ENCODE measurements at places on chromosomes 11 and 22.
A peak's percentile ranks its signal among the peaks of the same experiment; 100 is the strongest.

- DNase-seq, result no peak
These were observed 1.6 kb upstream of the FBXO3 start for GRCh38 chr11:33775832-33776470.

DNA sequence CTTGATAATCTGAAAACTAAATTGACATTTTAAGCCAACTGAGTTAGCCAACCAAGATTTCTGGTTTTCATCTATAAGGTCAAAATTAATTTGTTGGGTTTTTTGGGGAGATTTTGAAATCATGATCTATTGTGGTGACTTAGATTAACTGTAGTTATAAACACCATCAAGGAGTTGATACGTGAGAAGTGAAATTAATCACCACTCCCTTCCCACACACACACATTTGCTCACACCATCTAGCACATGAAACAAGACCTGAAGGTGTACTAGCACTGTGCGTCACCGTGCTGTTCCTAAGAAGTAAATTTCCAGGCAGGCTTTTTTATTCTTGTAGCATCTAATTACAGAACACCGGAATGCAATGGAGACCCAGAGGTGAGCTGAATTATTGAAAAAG, 2.1 kb downstream of the OR5B21 start:
- DNase-seq, result no peak

GRCh38 chr22:31085928-31086327, 4.8 kb downstream of the SMTN start:
- DNase-seq, result no peak

DNA sequence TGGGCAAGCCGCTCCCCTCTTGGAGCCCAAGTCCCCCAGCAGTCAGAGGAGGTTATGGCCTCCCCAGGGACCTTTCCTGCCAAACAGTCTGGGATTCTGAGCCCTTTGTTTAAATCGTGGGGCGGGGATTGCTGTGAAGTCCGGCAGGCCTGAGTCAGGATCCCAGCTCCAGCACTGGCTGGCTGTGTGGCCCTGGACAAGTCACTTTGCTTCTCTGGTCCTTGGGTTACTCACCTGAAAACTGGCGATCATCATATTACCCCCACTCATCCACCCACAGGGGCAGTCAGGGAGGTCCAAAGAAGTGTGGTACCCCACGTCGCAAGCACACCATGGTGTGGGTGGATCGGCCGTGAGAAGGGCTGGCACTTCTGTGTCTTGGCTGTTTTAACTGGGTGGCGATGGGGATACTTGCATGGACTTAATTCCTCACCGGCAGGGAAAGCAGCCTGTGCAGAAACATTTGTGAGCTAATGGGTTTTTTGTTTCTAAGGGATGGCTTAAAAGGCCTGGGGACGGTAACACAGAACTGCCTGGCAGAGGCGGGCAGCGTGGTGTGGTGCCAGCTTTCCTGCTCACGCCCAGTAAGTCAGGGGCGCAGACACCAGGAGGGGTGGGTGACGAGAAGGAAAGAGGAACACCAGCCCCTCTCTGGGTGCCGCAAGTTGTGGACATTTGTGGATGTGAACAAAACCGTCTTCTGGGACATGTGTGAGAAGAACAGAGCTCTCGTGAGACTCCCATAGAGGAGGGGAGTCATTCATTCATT, 31.6 kb upstream of the PRR5 start:
- no peak for DNase-seq

DNA sequence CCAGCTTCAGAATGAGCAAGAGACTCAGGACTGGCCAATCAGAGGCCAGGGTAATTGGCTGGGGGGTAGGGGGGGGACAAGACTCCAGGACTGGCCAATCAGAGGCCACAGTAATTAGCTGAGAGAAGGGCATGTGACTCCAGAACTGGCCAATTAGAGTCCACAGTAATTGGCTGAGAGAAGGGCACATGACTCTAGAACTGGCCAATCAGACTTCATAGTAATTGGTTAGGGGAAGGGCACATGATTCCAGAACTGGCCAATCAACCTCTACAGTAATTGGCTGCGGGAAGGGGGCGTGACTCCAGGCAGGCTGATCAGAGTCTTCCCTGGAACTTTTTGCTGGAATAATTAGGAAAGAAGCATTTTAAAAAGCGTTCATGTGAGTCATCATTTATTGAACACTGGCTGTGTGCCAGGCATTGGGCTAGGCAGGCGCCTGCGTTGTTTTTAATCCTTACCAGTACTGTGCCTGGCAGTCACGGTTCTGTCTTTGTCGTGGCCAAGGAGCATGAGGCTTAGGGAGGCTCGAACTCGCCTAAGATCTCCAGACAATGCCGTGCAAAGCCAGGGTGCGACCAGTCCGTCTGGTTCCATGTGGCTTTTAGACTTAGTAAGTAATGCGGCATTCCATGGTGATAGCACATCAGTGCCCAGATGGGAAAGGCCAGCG, 508.1 kb downstream of the TBC1D22A start:
- DNase-seq, result no peak

DNA sequence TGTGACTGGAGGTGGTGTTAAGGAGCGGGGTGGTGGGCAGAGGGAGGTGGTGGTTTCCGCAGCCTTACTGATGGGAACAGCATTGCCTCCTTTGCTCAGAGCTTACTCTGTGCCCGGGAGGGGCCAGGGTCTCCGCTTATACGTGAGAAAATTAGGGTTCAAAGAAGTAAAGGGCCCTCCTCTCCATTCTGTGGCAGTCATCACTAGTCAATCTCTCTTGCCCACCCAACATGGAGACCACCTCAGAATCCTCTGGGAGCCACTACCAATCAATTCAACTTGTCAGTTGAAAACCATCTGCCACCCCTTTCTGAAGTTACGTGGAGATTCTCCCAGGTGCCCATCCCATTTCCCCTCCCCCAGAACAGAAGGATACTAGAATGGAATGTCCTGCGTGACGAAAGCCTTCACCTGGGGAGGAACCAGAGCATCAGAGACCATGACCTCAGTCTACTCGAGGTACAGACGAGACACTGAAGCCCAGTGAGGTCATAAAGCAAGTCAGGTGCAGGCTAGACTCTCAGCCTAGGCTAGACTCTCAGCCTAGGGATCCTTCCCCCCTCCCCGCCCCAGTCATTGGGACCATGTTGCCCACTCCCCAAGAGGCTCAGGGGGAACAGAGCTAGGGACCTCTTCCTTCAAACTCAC, 2.0 kb downstream of the SELENOM start:
- no peak for DNase-seq

DNA sequence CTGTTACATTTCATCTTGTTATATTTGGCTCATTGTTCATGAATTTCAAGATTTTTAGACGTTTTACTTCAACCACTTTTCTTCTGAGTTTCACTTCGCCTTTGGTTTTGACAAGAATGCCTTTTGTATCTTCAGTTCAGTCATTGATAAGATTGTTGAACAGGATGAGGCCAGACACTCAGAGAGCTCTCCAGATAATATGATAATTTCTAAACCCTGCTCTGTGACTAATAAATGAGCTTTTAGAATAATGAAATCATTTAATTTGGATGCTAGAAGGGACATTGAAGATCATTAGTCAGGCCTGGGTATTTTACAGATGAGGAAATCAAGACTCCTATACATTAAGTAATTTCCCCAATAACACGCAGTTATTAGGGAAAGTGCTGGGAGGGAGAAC, 37.2 kb upstream of the GRAMD1B start:
- no peak for DNase-seq

GRCh38 chr11:64118876-64119665, 46.8 kb downstream of the MACROD1 start:
- no peak for DNase-seq

- no peak for DNase-seq
These were observed 17.3 kb downstream of the RPUSD4 start for GRCh38 chr11:126194121-126194543.

DNA sequence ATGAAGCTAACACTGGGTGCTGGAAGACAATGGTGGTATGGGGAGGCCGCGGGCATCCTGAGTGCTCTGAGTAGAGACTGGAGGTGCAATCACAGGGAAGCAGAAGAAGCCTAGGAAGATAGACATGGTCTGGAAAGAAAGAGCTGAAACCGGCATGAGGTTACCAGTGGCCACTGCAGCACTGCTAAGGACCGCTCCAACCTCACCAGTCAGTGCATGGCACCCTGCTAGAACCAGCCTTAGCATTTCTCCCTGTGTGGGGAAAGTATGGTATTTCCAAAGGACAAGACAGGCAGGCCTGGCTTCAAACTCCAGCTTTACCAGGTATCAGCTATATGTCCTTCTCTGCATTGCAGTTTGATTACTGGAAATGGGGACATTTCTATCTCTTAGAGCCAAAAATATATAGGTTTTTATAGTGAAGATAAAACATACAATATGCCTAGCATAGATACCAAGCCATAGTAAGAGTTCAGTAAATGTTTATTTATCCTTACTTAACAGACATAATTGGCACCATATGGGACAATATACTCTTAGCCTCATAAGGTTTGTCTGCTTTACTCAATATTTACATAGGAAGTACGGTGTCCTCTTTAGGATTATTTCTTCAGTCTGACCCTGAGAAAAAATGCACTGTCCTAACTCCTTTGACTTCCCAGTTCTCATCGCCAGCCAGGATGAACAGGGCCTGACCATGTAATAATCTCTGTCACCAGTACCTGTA, 231.1 kb downstream of the TENM4 start:
- DNase-seq, result no peak

DNA sequence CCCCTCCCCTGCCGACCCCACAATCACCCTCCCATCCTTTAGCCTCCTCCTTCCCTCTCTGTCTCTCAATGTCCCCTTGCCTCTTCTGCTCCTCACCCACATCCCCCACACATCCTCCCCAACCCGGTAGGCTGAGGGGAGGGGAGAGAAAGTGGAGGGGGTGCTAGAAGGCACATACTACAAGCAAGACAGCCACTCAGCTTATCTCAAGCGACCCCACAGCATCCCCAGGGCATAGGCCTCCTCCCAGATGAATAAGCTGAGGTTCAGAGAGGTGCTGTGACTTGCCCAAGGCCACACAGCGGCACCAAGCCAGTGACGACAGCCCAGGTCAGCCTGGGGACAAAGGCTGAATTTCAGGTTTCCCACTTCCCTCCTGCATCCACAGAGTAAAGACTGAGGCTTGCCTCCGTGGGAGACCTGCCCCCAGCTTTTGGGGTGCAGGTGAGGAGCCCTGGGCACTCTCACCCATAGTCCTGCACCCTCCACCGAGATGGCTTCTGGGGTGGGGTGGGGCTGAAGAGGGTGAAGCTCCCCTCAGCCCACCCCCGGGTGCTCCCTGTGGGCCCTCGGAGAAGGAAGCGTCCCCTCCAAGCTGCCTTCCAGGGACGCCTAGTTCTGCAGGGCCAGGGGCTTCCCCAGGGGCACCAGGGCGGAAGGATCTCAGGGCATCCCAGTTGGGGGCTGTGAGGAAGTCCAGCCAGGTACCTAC, 511 bp downstream of the RAC2 start:
- no peak for DNase-seq

DNA sequence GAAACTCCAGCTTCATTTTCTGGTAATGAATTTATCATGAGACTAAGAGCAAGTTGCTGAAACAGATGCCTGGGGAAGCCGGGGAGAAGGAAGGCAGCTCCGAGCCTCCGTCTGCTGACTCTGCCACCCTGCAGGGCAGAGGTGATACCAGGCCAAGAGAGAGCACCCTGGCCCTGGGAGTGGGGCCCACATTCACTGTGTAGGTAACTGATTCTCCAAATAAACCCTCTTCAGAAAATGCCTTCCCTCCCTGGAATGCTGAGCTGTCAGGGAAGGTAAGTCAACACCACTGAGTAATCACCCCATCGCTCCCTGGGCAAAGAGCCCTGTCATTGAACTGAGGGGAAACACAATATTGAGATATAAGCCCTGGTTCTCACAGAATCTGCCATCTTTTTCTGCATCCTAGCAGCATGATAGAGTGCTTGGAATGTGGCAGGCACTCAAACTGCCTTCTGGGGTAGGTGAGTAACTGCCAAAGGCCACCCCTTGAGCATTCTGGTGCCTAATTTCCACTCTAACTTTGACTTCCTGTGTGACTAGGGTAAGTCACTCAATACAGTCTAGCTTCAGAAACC, 147.6 kb downstream of the SPATA19 start:
- no peak for DNase-seq

GRCh38 chr11:26761361-26761809, 39.5 kb upstream of the SLC5A12 start:
- DNase-seq, result no peak

GRCh38 chr11:97290464-97291041, 900.7 kb downstream of the JRKL start:
- no peak for DNase-seq

DNA sequence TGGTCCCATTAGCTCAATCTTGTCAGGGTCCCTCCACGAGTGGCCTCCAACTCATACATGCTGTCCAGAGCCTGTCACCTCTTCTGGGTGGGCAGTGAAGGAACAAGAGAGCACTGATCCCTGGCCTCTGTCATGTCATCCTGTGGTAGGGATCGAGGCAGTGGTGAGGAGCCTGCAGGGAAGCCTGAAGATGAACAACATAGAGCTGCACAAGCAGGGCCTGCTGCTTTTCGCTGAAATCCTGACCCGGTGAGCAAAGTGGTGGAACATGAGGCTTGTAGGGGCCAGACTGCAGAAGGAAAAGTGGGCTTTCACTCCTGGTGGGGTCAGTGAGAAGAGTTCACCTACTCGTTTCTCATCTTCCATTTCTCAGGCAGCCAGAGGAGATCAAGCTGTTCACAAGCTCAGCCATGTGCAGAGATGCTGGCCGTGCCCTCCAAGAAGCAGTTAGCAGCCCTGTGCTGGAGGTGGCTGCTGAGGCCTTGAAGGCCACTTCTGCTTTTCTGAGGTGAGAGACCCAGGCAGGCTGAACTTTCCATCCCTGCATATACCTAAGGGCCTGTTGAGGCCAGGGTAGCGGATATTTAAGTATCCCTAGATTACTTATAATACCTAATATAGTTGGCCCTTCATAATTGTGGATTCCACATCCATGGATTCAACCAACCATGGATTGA, 32.9 kb downstream of the MEI1 start:
- DNase-seq, result no peak

GRCh38 chr11:44816761-44817160, 90.0 kb downstream of the TSPAN18 start:
- DNase-seq, result no peak

GRCh38 chr22:19970479-19971275, 29.1 kb upstream of the TXNRD2 start:
- DNase-seq, result peak; percentile 74

DNA sequence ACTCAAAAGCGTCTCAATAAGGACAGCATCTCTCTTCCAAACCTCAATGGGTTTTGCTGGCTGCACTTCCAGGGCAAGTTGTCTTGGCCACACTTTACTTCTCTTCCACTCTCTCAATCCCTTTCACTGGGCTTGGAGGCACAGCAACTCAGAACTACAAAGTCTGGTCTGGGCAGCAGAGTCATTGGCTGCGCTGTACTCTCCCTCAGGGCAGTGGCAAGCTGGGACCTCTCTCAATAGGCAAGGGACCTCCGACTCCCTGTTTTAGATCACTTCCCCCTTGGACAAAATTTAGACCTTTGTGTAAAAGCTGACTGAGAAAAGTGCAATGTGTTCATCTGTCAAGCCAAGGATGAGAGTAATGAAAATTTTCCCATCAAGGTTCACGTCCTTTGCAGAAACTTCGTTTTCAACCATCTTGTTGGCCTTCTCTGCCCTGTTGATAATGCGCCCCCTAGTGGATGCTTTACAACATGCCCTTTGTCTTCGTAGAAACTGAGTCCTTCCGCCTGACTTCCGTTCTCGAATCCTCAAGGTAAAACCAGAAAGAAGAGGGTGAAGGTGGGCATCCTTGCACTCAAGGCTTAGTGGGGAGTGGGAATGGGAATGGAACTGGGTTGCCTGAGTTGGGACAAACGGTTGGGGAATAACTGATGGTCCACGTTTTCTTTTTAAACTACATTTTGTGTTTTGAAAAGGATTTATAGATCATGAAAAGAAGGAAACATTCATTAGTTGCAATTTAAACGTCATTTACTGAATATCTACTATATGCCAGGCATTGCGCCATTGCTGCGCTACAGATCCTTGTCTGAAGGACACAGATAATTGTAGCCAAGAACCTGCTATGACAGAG, 99.1 kb downstream of the CD44 start:
- no peak for DNase-seq

- no peak for DNase-seq
These were observed 451.3 kb downstream of the METTL15 start for GRCh38 chr11:28559492-28559891.
